ENCODE measurements at places on chromosomes 1 and 21.
A peak's percentile ranks its signal among the peaks of the same experiment; 100 is the strongest.

- peak; percentile 29 for DNase-seq
Observed at GRCh38 chr1:210250998-210251679, 18.5 kb downstream of the SERTAD4 start.

- no peak for DNase-seq
Observed at GRCh38 chr1:203286161-203286984, 18.9 kb upstream of the BTG2 start.

DNA sequence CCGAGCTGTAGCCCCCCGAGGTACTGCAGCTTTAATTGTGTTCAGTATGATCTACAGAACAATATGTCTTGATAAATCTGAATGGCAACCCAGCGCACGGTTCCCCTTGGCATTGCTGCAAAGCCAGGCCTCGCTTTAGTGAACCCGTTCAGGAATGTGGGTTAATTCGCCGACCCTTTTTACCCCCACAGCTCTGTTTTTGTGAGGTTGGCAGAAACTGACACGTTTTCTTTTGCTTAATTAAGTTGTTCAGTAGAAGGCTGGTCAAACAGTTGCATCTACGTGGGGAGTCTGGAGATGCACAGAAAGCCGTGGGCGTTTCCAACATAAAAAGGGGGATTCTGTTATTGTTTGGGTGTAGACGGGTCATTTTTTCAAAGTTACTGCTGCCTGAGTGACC is 43.2 kb downstream of the OLIG1 start:
- DNase-seq, result no peak

- DNase-seq, result peak; percentile 41
Observed at GRCh38 chr1:9996624-9997582, at the start of gene RBP7. Gene RBP7 (plus strand): TSS chr1:9997228. CDS start chr1:9997259, 31 bp downstream.

- DNase-seq, result no peak
Observed at GRCh38 chr1:236122176-236122575, 20.2 kb upstream of the GPR137B start.

GRCh38 chr1:6272868-6273267 is 12.0 kb upstream of the GPR153 start:
- no peak for DNase-seq

GRCh38 chr21:38475519-38475918 is 22.8 kb downstream of the ERG start:
- peak; percentile 56 for DNase-seq

- DNase-seq, result no peak
Observed at GRCh38 chr1:174134003-174134659, 25.2 kb upstream of the RABGAP1L start.

DNA sequence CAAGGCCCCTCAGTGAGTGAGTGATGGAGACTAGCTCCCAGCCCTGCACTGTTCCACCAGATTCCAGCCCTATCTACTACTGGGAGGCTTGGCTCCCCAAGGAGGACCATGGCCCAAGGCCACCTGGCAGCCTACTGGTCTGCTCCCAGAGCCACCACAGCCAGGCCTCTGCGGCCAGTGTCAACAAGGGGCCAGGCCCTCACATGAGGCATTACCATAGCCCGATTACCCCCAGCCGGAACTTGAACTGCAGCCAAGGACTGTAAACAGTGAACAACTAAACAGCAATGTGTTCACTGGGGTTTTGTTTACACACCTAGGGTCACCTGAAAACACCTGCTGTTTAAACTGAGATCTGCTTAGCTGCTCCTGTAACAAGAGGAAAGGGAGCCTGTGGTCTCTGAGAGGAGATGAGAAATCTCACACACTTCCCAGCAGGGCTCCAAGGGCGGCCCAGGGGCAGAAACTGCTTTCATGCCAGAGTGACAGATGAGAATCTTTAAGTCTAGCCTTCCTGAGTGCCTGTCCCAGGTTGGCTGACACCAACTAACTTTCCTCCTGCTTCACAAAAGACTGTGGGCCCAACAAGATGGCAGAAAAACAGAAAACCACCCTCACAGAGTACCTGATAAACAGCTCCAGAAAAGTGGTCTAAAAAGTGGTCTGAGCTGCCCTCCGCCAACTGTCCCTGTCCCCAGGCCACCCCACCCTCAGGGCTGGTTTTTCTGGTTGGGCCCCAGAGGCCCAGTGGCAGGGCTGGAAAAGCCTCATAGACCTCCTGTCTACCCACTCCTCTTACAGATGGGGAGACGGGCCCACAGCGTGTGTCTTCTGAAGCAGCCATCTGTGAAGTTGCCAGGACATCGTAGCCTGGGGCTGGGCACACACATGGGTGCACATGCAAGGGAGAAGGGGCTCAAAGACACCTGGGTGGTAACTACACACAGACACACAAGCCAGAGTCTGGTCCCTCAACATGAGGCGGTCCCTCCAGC is 28.8 kb downstream of the MEF2D start:
- no peak for DNase-seq

- no peak for DNase-seq
Observed at GRCh38 chr1:92587445-92587844, 100.7 kb upstream of the GFI1 start.

DNA sequence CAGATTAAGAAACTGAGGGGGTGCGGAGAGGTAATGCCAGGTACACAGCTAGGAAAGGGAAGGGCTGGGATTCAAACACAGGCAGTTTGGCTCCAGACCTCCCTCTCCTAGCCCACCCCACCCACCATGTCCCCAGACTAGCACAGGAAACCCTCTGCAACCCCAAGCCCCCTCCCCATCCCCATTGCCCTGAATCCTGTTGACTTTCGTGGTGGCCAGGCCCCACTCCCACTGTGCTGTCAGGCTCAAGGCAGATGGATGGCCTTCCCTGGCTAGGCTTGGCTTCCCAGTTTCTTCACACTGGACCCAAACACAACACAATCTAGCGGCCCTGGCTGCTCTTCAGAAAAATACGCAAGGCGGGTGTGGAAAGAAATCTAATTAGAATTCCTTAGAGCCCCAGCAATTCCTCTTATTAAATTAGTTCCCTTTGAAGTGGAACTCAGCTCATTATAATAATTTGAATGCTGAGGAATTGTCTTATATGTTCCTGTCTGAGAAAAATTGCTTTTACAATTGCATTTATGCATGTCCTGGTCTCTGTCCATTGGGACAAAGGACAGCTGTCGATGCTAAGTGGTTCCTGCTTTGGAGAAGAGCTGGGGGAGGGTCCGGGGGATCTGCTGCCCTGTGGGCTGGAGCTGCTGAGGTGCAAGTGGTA is 97.4 kb downstream of the SYF2 start:
- no peak for DNase-seq

- DNase-seq, result no peak
Observed at GRCh38 chr1:10556430-10557005, 81.8 kb downstream of the PEX14 start.

DNA sequence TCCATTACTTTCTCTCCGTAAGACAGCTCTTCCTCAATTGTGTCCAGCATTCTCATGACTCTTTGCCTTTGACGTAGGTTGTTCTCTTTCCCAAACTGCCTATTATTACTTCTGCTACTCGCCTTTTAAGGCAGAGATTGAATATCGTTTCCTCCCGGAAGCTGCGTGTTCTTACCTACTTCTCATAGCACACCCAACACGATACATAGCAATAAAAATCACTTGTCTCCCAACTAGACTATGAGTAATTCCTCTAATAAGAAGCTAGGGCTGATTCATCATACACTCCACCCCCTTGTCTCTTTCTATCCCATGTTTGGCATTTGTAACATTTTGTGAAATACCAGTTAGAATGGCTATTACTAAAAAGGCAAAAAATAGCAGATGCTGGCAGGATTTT is 55.8 kb upstream of the SGIP1 start:
- DNase-seq, result no peak

GRCh38 chr1:54122135-54122751 is 30.6 kb downstream of the CDCP2 start:
- DNase-seq, result no peak

DNA sequence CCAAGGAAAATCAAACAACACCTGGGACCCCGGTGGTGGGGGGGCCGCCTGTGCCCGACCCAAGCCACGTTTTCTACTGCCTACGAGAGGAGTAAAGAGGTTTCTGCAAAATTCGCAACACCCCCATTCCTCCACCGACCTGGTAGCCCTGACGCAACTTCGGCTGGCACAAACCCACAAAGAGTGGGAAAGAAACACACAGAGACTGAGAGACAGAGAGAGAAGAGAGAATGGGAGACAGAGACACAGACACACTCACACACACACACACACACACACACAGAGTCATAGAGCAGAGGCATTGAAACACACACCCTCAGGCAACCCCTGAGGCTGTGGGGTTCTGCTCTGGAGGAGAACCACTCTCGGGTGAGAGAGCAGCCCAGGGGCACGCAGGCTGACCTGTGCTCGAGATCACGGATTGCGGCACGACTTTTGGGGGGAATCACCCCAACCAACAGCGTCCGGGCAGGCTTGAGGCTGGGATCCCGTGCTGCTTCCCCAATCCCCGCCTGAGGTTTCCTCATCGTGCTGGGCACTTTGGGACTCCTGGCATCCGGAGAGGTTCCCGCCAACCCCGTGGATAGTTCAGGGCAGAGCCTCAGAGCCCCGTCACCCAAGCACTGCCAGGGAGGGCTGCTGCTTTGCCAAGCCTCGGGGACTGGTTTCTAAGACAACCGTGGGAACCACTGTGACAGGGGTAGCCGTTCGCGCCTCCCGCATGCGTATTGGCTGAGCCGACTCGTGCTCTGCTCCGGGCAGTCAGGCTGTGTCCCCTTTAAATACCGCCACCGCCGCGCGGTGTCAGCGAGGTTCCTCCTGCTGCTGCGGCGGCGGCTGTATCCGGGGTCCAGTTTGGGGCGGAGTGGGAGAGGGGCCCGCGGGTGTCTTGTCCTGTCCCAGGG is 682.4 kb upstream of the TPTE start:
- no peak for DNase-seq

DNA sequence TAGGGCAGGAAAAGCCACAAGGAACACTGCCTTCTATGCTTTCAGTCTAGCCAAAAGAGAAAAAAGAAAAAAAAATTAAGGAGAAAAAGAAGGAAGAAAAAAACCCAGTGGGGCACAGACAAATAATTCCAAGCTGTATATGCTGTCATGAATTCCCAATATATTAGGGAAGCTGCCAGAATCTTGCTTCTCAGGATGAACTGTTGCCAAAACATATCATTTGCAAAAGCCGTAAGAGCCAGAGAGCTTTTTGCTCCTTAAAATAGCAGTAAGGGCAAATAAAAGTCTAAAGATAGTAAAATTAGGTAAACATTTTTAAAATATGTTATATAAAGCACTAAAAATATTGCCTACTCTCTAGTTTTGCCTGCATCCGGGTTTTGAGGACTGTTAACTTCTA is 52.1 kb downstream of the PGM1 start:
- DNase-seq, result no peak

- no peak for DNase-seq
Observed at GRCh38 chr1:29747196-29747595, 510.9 kb downstream of the PTPRU start.

DNA sequence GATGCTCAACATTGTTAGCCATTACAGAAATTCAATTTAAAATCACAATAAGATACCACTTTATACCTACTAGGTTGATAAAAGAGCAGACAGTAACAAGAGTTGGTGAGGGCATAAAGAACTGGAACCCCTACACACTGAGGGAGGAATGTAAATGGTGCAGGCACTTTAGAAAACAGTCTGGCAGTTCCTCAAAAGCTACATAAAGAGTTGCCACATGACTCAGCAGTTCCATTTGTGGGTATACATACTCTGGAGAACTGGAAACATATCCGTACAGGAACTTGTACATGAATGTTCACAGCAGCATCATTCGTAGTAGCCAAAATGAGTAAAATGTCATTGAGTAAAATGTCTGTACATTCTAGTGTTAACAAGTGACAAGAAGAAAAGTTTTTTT is 17.0 kb downstream of the NSL1 start:
- peak; percentile 86 for DNase-seq

DNA sequence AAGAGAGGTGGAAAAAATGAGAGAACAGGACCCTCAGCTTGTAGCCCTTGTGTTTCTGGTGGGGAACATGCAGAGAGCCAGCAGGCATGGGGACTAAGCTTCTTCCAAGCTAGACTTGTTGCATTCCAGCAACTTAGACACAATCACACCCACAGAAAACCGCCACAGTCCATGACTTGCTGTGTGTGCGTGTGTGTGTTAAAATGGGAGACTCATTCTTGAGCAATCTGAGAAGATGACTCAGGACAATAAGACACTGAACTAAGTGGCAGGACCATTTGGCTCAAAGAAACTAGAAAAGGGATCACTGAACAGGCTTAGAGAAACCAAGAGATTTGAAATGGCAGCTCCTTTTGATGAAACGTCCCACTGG is 78.0 kb downstream of the HLX start:
- no peak for DNase-seq

DNA sequence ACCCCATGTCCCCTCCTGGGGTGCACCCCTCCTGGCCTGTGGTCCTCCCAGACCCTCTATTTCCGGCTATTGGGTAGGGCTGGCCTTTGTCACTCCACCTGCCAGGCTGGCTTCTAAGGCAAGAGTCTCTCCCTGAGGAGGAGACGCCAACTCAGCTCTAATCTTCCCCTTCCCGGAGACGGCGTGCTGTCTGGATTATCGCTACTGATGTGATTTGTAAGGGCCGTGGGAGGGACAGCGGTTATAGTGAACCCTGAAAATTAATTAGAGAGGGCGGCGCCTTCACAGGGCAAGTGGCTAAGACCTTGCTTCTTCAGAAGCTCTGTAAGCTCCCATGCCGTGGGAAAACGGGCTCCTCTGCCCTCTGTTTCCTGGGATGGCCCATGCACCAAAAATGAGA is 207.0 kb upstream of the VAMP3 start:
- DNase-seq, result no peak

- no peak for DNase-seq
Observed at GRCh38 chr1:84259376-84259775, 42.1 kb upstream of the SAMD13 start.

GRCh38 chr21:14312871-14313270 is 70.1 kb downstream of the HSPA13 start:
- peak; percentile 74 for DNase-seq

DNA sequence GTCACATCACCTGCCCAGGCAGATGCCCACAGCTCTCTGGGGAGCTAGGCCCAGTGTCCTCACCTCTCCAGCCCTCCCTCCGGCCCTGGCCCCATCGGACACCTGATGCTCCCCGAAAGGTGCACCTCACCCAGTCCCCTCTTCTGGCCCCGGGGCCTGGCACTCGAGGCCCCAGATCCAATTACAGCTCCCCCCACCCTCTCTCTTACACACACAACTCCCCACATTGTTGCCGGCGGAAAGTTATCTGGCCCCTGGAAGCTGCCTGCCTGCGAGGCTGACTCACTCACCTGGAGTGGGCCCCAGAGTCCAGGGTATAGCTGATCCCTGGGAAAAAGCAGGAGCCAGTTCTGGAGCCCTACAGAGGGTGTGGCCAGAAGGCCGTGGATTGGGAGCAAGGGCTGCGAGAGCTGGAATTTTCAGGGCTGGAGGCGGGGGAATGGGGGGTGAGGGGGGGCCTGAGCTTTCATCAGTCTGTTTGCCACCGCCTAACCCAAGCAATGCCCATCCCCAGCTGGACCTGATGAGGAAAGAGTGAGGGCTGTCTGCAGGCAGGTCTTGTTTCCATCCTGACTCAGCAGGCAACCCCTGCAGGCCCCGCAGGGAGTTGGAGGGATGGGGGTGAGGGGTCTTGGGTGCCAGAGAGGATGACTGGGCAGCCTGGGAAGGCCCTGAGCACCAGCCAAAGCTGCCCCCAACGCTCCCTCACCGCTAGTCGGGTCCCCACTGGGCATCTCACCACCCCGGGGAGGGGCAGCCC is 948 bp downstream of the FBXO2 start:
- DNase-seq, result no peak

GRCh38 chr21:25568246-25568645 is 39.0 kb downstream of the MRPL39 start:
- peak; percentile 86 for DNase-seq
